ENCODE measurements at places on chromosomes 11 and 22.
A peak's percentile ranks its signal among the peaks of the same experiment; 100 is the strongest.

- DNase-seq = no peak
These were observed 56.2 kb downstream of the DENND5A start for GRCh38 chr11:9208726-9209501.

GRCh38 chr11:36116161-36116560, 172.3 kb downstream of the LDLRAD3 start:
- DNase-seq = no peak

GRCh38 chr11:35036639-35037038, 102.3 kb upstream of the CD44 start:
- DNase-seq = no peak

DNA sequence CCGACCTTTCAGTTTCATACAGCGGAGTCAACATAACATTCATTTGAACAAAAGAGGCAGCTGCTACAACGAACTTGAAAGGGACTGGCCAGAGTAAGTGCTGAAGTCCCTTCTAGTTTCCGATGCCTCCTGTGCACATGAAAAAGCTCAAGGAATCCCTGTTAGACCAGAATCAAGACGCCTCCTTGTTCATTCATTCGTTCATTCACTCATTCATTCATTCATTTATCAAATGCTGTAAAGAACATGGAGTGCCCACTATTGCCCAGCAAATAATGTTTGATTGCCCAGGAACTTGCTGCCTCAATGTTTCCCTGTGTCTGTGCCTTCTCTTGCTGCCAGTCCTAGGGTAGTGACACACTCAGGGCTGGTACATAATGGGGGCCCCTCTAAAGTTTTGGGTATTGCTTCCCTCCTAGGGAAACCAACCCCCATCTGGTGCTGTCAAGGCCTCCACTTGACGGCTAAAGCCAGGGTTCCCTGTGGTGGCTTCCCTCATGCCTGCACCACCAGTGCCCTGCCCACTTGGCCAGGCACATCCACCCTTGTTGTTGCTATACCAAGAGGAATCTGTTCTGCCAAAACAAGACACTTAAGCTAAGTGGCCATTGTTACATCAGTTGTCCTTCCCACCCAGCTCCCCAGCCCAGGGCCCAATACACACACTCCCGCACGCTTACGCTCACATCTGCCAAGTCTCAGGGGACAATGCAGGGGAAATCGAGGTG, 3.8 kb downstream of the TMPRSS13 start:
- DNase-seq = no peak

GRCh38 chr11:119571311-119571710, 148.3 kb upstream of the THY1 start:
- DNase-seq = no peak

- DNase-seq = no peak
These were observed 311.4 kb downstream of the DYNC2H1 start for GRCh38 chr11:103420593-103420992.

- DNase-seq = no peak
These were observed 440.5 kb downstream of the MIAT start for GRCh38 chr22:27097933-27098332.

DNA sequence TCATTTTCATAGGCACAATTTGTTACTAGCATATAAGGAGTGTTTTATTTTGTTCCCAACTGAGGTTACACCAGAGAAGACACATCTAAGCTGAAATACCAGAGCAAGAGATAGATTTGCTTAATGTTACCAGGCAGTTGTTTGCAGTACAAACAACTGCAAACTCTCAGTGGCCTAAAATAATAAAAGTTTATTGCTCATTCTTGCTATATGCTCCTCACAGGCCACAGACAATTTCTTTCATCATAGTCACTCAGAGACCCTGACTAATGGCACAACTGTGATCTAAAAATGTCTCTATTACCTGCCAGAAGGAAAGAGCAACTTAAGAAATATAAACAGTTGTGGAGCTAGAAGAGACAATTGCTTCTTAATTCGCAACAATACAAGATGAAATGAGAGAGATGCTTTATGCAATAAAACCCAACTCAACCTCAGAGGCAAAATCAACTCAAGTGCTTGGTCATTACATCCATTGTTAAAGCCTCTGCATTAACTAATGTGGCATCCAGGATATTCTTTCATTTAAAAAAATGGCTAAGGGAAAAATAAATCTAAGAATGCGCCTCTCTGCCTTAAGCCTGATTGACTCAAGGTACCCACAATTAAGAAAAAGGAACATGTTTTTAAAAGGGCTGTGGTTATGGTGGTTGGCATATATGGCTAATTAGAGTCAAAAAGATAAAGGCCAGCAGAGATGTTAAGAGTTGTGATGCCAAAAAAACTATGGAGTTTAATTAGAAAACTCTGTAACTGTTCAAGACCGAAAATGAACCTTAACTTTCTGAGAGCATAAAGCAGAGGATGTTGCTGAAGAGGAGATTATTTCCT, 103.7 kb downstream of the CD44 start:
- no peak for DNase-seq

- no peak for DNase-seq
These were observed 131.4 kb downstream of the PKNOX2 start for GRCh38 chr11:125295931-125296330.

- peak; percentile 27 for DNase-seq
These were observed 437 bp downstream of the KIAA0930 start for GRCh38 chr22:45240104-45240809.

DNA sequence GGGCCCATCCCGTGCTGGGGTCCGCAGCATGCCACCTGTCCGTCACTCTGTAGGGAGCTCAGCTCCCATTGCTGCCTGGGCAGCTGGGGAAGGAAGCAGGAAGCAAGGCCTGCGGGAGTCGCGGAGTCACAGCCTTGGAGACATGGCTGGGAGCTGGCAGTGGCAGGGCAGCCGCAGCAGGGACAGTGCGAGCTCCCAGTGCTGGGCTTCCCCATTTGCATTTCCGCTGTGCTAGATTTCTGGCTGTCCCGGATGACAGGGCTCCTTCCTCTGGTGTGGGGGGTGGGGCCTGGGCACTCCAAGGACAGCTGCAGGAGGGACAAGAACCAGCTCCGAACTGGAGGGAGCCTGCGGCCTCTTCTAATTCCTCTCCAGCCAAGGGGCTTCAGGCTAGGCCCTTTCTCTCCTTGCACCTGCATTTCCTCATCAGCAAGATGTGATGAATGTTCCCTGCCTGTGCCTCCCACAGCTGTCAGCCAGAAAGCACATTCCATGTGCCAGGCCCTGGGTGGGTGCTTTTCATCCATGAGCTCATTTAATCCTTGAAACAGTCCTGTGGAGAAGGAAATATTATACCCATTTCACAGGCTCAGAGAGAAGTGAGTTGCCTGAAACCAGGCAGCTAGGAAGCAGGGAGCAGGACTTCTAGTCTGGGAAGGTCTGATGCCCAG, 48.0 kb downstream of the MYO7A start:
- no peak for DNase-seq

GRCh38 chr11:44625759-44626523, 60.5 kb downstream of the CD82 start:
- DNase-seq = no peak

- DNase-seq = no peak
These were observed 26.2 kb upstream of the SLC37A2 start for GRCh38 chr11:125036933-125037332.

- DNase-seq = no peak
These were observed 48.4 kb upstream of the HEPHL1 start for GRCh38 chr11:93972790-93973189.

DNA sequence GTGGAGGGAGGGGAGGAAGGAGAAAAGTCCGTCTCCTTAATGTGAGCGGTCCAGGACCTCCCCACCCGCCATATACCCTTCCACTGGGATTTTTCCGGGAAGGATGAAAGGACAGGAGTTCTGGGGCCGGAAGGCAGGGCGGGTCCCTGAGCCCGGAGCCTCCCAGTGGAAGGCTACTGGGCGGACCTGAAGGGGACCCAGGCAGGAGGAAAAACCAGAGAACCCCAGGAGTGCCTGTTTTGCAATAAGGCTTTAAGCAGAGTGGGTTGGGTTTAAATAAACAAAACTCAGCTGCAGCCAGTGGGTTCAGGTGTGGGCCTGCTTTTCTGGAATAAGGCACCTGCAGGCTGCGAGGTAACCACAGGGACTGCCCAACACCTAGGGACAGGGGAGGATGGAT, 1.7 kb upstream of the CELSR1 start:
- DNase-seq = no peak

GRCh38 chr22:31575190-31575589, 78.9 kb downstream of the SFI1 start:
- no peak for DNase-seq

DNA sequence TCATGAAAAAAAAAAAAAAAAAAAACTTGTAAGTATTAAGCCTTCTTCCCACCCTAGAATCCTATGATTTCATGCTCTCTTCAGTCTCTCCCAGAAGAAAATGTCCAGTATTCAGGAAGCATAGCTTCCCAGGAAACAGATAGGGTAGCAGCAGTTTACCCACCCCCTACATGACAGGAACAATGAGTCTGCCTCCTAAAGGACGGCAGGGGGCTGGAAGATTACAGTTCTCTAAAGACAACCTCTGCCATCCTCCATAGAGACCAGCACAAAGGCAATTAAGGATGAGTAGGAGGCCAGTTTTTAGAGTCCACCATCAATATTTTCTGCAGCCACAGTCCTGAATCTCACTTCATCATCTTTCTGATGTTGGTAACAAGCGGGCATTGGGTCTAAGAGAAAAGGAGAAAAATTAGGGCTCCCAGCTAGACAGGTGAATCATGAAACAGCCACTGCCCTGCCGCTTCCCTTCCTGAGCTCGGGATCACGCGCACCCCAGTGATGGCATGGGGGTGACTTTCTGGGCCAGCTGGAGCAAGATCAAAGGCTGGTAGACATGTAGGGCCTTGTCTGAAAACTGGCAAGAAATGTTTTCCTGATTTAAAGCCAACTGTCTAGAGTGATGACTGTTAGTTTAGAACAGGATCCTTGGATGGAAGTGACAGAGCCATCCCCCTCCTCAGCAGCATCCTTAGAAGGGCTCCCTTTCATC, 322.8 kb downstream of the LARGE1 start:
- no peak for DNase-seq

- no peak for DNase-seq
These were observed 175.9 kb downstream of the NTM start for GRCh38 chr11:131546218-131546895.

GRCh38 chr11:130861902-130862860, 54.1 kb downstream of the SNX19 start:
- peak; percentile 78 for DNase-seq

GRCh38 chr11:70601861-70602538, 203.7 kb downstream of the CTTN start:
- DNase-seq = no peak

DNA sequence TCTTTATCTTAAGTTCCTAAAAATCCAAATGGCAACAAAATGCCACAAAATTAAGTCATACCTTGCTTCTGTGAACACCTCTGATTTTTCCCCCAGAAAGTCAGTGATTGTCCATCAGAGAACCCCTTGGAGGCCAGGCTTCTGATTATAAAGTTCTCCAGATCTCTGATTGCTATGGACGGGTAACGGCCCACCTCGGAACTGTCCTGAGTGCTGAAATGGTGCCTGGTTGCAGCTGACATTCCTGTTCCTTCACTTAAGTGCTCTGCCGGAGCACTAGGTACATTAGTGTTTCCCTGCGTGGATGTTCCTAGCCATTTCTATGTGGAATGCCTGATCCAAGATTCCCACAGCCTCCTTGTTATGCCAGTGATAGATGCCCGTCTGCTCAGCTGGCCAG, 85.0 kb downstream of the CHST1 start:
- DNase-seq = no peak

DNA sequence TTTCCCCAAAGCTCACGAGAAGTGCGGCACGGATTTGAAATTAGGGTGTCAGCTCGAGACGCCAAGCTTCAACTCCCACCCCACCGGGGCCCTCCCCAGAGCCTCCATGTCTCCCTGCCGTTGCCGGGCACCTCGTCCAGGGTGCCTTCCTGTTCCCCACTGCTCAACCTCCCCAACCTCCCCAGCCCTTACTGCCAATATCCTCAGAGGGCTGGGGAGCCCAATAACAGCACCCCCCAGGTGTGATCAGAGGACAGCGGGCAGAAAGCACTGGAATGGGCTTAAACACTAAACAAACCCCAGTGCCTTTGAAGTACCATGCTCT, 1336.4 kb downstream of the TBC1D22A start:
- DNase-seq = no peak

- DNase-seq = no peak
These were observed 37.8 kb downstream of the SLC5A1 start for GRCh38 chr22:32080904-32081303.

GRCh38 chr11:126716456-126717083, 284.0 kb downstream of the KIRREL3 start:
- no peak for DNase-seq

DNA sequence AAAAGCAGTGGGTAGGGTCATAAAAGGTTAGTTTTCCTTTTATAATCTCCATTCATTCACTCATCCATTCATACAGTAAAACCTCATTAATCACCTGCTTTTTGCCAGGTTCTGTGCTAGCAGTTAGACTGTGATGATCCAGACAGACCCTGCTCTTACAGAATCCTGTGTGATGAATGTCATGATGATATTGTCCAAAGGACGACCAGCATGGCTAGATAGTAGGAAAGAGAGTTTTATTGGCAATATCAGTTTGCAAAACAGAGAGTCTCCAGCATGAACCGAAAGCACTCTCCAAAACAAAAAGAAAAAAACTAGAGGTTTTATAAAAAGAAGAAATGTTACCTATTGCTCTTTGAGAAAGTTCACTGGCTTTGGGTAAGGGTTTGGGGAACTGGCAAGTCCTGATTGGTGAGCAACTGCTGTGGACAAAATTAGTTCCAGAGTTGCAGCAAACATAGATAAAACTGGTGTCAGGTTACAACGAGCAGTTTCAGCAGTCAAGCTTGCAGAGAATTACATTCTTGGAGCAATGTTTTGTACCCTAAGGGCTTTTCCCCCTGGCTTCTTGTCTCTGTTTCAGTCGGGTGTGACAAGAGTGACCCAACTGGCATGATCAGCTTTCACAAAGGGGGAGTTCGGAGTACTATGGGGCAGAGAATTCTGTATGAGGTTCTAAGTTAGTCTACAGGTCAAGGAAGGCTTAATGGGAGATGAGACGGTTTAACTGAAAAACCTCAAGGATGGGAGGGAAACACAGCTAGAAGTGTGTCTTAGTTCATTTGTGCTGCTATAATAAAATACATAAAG, 58.3 kb downstream of the HSD17B12 start:
- DNase-seq = no peak

- no peak for DNase-seq
These were observed 6.8 kb downstream of the SELENOO start for GRCh38 chr22:50207383-50208140.

DNA sequence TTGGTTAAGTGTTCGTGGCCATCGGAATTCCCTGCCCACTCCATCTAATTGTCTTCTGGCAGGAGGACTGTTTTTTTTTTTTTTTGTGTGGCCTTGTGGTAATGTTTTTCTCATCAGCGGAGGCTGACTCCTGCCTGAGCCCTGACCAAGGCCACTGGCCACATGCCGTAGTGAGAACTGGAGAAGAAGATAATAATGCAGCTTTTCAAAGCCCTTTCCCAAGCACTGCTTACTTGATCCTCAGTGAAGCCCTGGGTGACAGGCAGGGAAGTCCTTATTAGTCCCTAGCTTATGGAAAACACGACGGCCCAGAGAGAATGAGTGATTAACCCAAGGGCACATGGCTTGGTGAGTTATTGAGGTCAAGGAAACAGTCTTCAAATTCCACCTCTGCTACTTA, 71.2 kb downstream of the ADM start:
- DNase-seq = no peak

GRCh38 chr22:25085930-25086901, 113.4 kb upstream of the CRYBB3 start:
- no peak for DNase-seq

Measured in stimulated activated naive CD4-positive, alpha-beta T cell treated with Interleukin-2 at 50 U/mL for 16 hours (primary cell).